Progenitor cell of endocrine pancreas (in vitro differentiated cells): ENCODE measurements at places on chromosomes 11 and 22.

- no peak overlapping the region for H3K27ac ChIP-seq
- peaks cover 6% of the 10 kb centered on the region for H3K27me3 ChIP-seq
- no peak overlapping the region for H3K4me3 ChIP-seq
- H3K36me3 ChIP-seq, result no peaks in the 10 kb centered on the region
- no peak for DNase-seq
- no peaks in the 10 kb centered on the region for H3K4me1 ChIP-seq
These were observed 38.6 kb upstream of the HSPA8 start for GRCh38 chr11:123100379-123101085.

- H3K4me1 ChIP-seq, result no peaks in the 10 kb centered on the region
- H3K27me3 ChIP-seq, result no peaks in the 10 kb centered on the region
- no peak overlapping the region for H3K4me3 ChIP-seq
- no peak for DNase-seq
- no peak overlapping the region for H3K27ac ChIP-seq
These were observed 71.4 kb downstream of the FANCF start for GRCh38 chr11:22554221-22554620.

- DNase-seq, result no peak
- no peaks in the 10 kb centered on the region for H3K36me3 ChIP-seq
- no peaks in the 10 kb centered on the region for H3K4me1 ChIP-seq
These were observed 1.9 kb upstream of the NLRP10 start for GRCh38 chr11:7967097-7967496.

GRCh38 chr11:114977651-114978050 is 299.3 kb downstream of the NXPE2 start:
- peaks cover 4% of the 10 kb centered on the region for H3K4me1 ChIP-seq
- no peak overlapping the region for H3K4me3 ChIP-seq
- no peaks in the 10 kb centered on the region for H3K27me3 ChIP-seq
- H3K27ac ChIP-seq, result no peak overlapping the region
- no peak for DNase-seq
